Natural killer cell (primary cell): ENCODE measurements at places on chromosomes 6 and 20. TPM values are rescaled to one million over a fixed set of nuclear protein-coding genes. Genes with fewer than 3 reads are reported as not detected.

The IL20RA gene
- total RNA-seq: not detected

DNA sequence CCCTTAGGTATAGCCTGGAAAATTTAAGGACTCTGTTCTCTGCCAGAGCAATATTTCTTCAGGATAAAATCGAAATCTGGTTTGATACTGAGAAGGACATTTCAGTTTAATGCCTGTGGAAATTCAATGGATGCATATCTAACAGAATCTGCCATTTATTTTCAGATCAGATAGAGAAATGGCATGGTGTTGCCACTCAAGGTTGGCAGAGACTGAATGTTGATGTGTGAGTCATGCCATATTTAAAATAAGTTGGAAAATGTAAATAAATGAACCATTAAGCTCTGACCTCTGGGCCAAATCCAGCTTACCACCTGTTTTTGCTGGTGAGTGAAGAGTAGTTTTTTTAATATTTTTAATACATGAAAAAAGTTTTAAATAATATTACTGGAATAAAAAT is 594.6 kb downstream of the DOK5 start:
- H3K4me1 ChIP-seq: no peaks in the 10 kb centered on the region
- DNase-seq: no peak
- no peak overlapping the region for H3K4me3 ChIP-seq
- no peaks in the 10 kb centered on the region for H3K36me3 ChIP-seq

DNA sequence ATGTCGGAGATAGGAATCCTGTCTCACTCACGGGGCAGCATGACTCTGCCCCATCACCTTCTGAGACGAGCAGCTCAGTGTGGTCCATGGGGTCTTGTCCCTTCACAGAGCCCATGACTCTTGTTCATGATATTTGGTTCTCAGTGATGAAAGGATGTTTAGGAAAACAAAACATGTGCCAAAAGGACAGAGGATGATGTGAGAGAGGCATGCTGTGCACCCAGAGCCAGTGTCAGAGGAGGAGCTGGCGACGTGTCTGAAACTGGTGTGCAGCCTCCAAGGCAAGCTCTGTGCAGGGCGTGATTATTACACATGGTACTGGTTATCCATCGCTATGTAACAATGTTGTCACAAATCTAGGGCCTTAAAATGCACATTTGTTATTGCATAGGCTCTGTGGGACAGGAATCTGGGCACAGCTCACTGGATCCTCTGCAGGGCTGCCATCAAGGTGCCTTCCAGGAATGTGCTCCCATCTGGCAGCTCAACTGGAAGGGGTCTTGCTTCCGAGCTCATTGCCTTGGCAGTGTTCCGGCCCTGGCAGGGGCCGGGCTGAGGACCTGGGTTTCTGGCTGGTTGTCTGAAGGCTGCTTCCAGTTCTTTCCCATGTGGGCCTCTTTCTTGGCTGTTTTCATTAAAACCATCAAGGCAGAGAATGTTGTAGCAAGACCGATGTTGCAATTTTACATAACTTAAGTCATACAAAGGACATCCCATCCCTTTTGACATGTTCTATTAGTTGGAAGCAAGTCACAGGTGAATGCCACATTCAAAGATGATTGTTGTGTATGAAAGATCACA is 175.4 kb downstream of the ERMARD start:
- no peaks in the 10 kb centered on the region for H3K36me3 ChIP-seq
- H3K4me3 ChIP-seq: no peak overlapping the region
- H3K4me1 ChIP-seq: peaks cover 9% of the 10 kb centered on the region
- no peak for DNase-seq
- H3K27me3 ChIP-seq: peaks cover 3% of the 10 kb centered on the region
- no peak overlapping the region for H3K27ac ChIP-seq

- peaks cover 9% of the 10 kb centered on the region for H3K4me1 ChIP-seq
- no peaks in the 10 kb centered on the region for H3K36me3 ChIP-seq
- peaks cover 11% of the 10 kb centered on the region for H3K27me3 ChIP-seq
- no peak overlapping the region for H3K27ac ChIP-seq
Observed at GRCh38 chr6:32107406-32107805, 1.7 kb downstream of the TNXB start.

GRCh38 chr6:43886717-43887339 is 116.8 kb downstream of the VEGFA start:
- no peak overlapping the region for H3K4me3 ChIP-seq
- no peak overlapping the region for H3K27ac ChIP-seq
- H3K36me3 ChIP-seq: no peaks in the 10 kb centered on the region
- no peaks in the 10 kb centered on the region for H3K4me1 ChIP-seq
- H3K27me3 ChIP-seq: peaks cover 3% of the 10 kb centered on the region

DNA sequence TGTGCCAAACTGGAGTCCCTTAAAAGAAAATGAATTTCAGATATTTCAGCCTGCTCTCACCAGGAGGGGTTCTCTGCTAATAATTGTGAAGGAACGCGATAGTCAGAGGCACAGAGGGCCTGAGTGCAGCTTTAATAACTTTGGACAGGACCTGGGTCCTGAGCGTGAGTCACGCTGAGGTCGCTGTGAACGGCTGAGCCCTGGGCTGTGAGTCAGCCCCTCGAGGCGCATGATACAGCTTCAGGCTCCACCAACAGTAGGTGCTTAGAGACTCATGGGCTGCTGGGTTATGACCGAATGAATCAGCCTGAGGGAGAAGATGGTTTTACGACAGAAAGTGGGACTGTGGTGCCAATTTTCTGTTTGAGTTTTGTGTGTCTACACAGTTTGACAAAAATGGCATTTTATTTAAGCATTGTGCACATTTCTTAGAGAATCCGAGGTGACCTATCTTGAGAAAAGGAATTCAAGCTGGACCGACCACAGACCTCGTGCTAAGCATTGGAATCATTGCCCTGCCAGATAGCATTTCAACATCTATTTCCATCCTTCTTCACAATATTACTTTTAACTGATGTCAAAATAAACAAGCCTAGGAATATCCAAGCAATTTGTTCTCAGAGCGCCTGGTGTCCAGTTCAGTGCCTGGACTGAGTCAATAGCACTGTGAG is 183.0 kb downstream of the THBS2 start:
- DNase-seq: no peak
- H3K27me3 ChIP-seq: no peaks in the 10 kb centered on the region
- no peak overlapping the region for H3K27ac ChIP-seq

- no peak for DNase-seq
- H3K27ac ChIP-seq: no peak within 1 kb of the TSS
- no peak within 1 kb of the TSS for H3K4me3 ChIP-seq
- no peaks in the 10 kb centered on the region for H3K27me3 ChIP-seq
- no peaks in the 10 kb centered on the region for H3K36me3 ChIP-seq
Observed at GRCh38 chr20:44714701-44715498, at the start of gene CCN5. CCN5 (plus strand) TSS chr20:44715369; CDS start chr20:44715391, 22 bp downstream.

GRCh38 chr20:17648315-17648646 is 33.8 kb downstream of the RRBP1 start:
- peaks cover 26% of the 10 kb centered on the region for H3K4me1 ChIP-seq
- no peak overlapping the region for H3K4me3 ChIP-seq
- no peaks in the 10 kb centered on the region for H3K36me3 ChIP-seq
- no peaks in the 10 kb centered on the region for H3K27me3 ChIP-seq
- H3K27ac ChIP-seq: peak overlapping the region; percentile 46
- no peak for DNase-seq

The CLVS2 gene
- not detected for total RNA-seq

DNA sequence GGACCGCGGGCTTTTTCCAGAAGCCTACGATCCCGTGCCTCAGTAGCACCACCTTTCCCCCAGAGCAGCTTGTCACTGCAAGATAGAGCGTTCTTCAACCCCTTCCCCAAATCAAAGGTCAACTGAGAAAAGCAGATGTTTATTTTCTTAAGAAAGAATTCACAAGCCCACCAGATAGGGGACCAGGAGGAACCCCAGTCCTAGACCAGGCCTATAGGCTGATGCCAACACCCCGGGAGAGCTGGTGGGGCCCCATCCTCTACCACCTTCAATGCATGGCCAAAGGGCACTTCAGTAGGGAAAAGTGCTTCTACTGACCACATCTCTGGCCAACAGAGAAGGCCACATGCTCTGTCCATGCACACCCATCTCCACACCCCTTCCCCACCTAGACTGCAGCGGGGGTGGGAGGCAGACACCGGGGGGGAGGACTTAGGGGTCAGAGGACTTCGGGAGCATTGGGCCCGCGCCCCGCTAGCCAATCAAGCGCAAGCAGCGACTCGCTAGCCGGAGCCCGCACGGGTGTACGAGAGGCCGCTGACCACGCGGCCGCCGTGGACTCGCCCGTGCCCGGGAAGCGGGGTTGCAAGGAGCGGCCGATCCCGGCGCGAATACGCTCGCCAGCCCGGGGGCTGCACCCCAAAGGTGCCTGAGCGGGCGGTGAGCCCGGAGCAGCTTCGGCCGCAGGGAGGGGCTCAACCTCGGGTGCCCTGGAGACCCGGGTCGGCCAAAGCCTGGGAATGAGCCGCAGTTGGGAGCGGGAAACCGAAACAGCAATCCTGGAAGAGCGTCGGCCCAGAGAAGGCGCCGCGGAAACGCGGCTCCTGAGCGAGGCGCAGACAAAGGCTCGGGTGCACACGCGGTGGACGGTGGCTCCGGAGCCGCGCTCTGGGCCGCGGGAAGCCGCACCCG is 2.8 kb downstream of the PDE10A start:
- DNase-seq: no peak
- peaks cover 9% of the 10 kb centered on the region for H3K4me1 ChIP-seq
- no peak overlapping the region for H3K4me3 ChIP-seq
- peaks cover 10% of the 10 kb centered on the region for H3K27me3 ChIP-seq
- no peak overlapping the region for H3K27ac ChIP-seq

GRCh38 chr6:134359302-134359701 is 41.4 kb upstream of the SGK1 start:
- no peaks in the 10 kb centered on the region for H3K36me3 ChIP-seq
- H3K27ac ChIP-seq: no peak overlapping the region
- no peaks in the 10 kb centered on the region for H3K4me1 ChIP-seq
- DNase-seq: no peak
- H3K4me3 ChIP-seq: no peak overlapping the region

- H3K4me3 ChIP-seq: no peak overlapping the region
- no peak overlapping the region for H3K27ac ChIP-seq
- H3K4me1 ChIP-seq: no peaks in the 10 kb centered on the region
- no peaks in the 10 kb centered on the region for H3K36me3 ChIP-seq
Observed at GRCh38 chr6:18277237-18278006, 13.1 kb upstream of the DEK start.

The LRRN4 gene
- not detected for total RNA-seq

DNA sequence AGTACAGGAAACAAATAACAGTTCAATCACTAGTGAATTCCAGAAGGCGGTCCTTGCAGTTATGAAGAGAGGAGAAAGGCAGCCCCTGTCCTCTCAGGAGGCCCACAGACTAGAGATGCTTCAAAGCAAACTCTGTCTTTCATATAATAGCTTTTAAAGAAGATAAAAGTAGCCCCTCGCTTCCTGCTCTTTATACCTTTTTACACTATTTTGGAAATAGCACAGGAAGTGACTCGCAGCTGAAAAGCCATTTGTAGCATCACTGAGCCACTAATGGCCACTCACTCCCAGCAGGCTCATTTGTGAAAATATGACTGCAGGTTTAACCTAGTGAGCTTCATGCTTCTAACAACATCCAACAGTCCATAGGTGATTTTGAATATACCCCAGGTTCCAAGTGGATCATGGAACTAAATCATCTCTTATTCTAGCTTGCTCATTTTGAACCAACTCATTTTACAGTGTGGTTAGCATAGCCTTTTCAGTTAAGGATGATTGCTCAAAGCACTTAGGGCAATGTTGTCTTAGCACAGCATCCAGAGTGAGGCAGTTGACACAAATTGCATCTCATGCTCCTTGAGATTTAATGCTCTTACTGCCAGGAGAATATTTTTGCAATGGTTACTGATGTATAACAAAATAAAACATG is 136.0 kb upstream of the NRSN1 start:
- no peaks in the 10 kb centered on the region for H3K36me3 ChIP-seq
- H3K27ac ChIP-seq: no peak overlapping the region
- no peaks in the 10 kb centered on the region for H3K4me1 ChIP-seq
- DNase-seq: no peak
- no peaks in the 10 kb centered on the region for H3K27me3 ChIP-seq

The EPPIN gene
- not detected for total RNA-seq

DNA sequence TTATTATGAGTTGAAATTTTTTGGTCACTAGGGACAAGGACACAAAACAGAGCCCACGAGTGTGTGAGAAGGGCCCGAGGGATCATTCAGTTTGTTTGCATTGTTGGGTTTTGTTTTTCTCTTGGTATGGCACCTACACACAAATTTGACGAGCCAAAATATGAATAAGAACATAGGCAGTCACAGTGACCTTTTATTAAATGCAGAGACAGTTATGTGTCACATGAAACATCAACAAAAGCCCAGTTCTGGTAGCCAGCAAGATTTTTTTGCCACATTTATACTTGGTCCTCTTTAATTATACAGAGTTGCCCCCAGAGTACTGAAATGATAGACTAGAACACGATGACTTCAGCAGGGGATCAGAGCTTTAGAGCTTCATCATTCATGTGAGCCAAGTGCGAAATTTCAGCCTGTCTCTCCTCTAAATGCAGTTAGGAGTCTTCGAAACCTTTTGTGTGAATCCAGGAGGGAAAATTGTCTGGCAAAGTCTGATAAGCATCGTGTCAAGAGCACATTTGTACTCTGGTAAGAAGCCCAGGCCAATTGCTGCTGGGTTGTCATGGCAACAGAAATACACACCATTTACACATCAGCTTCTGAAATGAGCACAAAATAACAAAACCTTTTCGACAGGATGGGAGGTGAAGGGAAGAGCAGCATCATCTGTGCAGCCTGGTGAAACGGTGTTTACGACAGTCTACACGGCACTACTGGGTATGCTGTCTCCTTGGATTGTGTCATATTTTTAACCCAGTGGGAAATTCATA is 79.2 kb upstream of the RIPOR2 start:
- peak overlapping the region; percentile 32 for H3K27ac ChIP-seq
- peaks cover 13% of the 10 kb centered on the region for H3K4me1 ChIP-seq
- H3K36me3 ChIP-seq: peaks cover 6% of the 10 kb centered on the region
- DNase-seq: no peak

DNA sequence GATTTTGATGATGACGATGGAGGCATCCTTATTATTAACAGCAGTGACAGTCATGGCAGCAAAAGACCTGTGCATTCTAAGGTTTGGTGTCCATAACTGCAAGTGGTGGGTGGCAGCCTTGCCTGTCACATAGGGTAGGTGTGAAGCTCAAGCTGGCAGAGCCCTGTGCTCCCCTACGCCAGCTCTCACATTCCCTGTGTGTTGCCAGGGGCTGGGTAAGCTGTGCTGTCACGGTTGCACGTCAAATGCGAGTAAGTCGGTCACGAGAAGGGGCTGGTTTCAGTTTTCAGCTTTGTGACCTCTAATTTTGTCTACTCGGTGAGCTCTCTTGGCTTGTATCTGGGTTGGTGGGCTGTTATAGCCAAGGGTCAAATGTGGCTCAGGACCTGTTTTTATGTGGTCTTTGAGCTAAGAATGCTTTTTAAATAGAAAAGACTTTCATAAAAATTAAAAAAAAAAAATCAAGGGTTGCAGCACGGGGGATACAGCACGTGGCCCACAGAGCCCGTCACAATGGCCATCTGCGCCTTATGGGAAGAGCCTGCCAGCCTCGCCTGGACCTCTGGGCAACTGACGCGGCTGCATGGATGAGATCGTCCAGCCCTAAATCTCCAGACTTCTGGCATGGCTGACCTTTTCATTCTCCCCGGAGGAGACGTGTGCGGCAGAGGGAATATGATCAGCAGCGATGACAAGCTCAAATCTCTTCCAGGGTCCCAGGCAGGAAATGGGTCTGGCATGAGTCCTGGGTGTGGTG is 148.5 kb downstream of the PHACTR3 start:
- H3K4me1 ChIP-seq: peaks cover 10% of the 10 kb centered on the region
- H3K27ac ChIP-seq: no peak overlapping the region
- H3K27me3 ChIP-seq: no peaks in the 10 kb centered on the region
- DNase-seq: no peak
- no peaks in the 10 kb centered on the region for H3K36me3 ChIP-seq

The HLA-DOA gene
- 4.3 TPM for total RNA-seq

GRCh38 chr6:53673162-53673727 is 7.7 kb upstream of the KLHL31 start:
- no peaks in the 10 kb centered on the region for H3K36me3 ChIP-seq
- H3K4me1 ChIP-seq: no peaks in the 10 kb centered on the region
- no peaks in the 10 kb centered on the region for H3K27me3 ChIP-seq
- DNase-seq: no peak
- no peak overlapping the region for H3K27ac ChIP-seq
- H3K4me3 ChIP-seq: no peak overlapping the region
